ENCODE measurements at places on chromosomes 7 and 10.

GRCh38 chr7:47786557-47787248 lies 161.6 kb downstream of the PKD1L1 start:
- no peak for DNase-seq

- no peak for DNase-seq
Measured at GRCh38 chr7:87152897-87153641, 816 bp downstream of the DMTF1 start.

GRCh38 chr10:122779924-122780323 lies 65.7 kb downstream of the CUZD1 start:
- no peak for DNase-seq

DNA sequence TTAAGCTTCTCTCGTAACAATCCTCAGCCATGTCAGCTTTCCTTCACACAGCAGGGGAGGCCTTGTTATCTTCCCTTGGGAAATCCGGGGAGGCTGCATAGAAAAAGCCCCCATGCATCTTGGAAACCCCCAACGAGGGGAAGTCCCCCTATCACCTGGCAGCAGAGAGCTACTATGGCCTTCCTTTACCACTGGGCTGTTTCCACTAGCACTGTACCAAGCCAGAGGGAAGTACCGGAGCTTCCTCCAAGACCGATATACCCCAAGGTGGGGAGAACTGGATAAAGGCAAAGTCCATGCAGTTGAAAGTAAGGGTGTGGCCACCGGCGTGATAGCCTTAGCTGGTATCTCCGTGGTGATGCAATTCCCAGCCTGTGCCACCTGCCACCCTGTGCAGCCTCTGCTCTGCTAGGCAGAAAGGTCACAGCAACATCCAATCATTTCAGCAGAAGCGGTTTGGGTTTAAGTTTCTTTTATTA lies 4.4 kb upstream of the CLIP2 start:
- DNase-seq = no peak

- no peak for DNase-seq
Measured at GRCh38 chr7:33716581-33717477, 188.5 kb upstream of the BMPER start.

All from stimulated activated CD8-positive, alpha-beta memory T cell treated with anti-CD3 and anti-CD28 coated beads, Interleukin-4, amount 100 ng/mL, for 4 hours (primary cell).